Brain (organoid and tissue), 16 donors: ENCODE measurements at places on chromosomes 1 and 21.
A peak's percentile ranks its signal among the peaks of the same experiment; 100 is the strongest.

GRCh38 chr1:98333406-98333805, 328.1 kb upstream of the SNX7 start:
- no peak for DNase-seq

- no peak for DNase-seq
Measured at GRCh38 chr21:38544661-38545060, 46.4 kb upstream of the ERG start.

DNA sequence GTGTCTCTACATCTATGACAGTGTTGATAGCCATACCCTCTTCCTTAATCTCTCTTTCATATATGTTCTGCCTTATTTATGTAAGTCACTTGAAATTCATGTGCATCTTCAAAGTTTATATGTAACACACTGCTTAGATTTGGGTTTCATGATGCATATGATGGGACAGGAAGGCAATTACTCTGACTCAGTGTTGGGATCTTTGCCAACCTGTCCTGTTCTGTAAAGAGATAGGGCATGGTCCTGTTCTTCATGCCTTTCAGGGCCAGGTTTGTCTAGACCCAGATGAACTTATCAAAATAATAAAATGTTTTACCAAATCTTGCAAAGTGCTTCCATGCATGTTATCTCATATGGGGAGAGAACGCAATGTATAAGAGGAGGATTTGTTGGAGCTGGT, 69.5 kb downstream of the TMPRSS15 start:
- DNase-seq, result no peak

- DNase-seq, result peak; percentile 64
Measured at GRCh38 chr1:57748719-57749118, 324.9 kb upstream of the DAB1 start.

DNA sequence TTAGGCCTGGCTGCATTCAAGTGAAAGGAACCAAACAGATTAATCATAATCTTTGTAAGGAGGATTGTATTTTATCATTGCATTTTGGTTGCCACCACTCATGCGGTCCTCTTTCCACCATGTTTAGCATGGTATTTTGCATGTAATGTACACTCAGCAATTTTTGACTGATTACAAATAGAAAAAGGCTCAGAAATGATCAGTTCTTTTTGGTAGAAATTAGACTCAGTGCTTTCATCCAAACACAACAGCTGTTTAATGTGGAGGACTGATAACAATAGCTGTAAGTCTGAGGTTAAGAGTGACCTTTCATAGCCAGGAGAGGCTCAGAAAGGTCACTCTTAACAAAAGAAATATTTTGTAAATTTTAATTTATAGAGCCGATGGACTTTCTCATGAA, 25.3 kb upstream of the DPH5 start:
- no peak for DNase-seq

- DNase-seq, result no peak
Measured at GRCh38 chr1:41850029-41850428, 68.7 kb downstream of the HIVEP3 start.

GRCh38 chr1:29675481-29676263, 439.4 kb downstream of the PTPRU start:
- DNase-seq, result peak; percentile 48

DNA sequence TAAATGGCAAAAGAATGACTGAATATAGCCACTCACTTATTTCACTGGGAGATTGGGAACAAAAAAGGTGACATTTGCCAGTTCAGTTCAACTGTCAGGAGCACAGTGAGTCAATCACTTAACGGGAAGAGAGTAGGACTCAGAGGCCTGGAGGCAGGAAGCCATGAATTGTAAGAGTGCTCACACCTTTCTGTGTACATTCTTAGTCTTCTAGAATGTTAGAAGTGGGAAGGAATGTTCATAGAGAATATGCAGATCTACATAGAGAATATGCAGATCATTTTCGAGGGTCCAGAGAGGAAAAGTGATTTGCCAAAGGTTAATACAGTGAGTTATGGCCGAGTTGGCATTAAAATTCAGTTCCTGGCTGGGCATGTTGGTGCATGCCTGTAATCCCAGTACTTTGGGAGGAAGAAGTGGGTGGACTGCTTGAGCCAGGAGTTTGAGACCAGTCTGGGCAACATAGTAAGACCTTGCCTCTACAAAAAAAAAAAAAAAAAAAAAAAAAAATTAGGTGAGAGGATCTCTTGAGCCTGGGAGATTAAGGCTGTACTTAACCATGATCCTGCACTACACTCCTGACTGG, 8.3 kb downstream of the IL20 start:
- DNase-seq, result no peak

DNA sequence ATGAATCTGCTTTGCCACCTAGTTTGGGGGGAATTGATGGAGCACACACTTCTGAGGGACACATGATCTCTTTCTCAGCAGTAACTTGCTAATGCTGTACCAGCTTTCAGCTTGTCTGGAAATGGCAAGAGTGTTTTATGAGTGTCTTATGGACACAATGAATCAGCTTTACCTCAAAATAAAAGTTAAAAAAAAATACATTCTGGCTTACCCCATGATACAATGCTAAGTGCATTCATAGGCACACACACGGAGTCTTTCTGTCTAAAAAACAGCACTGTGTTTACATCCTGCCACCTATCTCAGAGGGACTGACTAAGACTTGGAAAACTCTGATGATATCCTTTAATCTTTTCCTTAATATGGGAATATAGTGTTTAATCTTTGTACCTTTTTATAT, 455.5 kb upstream of the ADAMTS5 start:
- no peak for DNase-seq

DNA sequence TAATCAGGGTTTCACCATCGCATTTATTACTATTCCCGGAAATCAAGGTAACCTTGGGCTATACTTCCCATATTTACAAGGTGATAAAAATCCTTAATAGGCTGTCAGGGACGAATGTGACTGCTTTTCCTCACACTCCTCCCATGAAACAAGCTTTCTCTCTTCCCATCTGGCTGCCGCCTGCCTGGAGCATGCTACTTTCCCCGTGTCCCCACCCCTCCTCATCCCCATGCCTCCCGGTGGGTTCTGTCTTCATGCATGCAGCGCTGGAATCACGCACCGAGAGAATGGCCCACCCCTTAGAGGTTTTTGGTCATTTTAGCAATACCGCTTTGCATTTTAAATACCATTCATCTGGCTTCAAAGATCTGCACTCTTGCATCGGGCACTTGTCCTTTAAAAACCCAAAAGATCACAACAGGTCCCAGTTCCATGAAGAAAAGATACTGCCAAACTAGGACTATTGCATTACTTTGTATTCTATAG, 339.1 kb downstream of the NTNG1 start:
- DNase-seq, result peak; percentile 48

DNA sequence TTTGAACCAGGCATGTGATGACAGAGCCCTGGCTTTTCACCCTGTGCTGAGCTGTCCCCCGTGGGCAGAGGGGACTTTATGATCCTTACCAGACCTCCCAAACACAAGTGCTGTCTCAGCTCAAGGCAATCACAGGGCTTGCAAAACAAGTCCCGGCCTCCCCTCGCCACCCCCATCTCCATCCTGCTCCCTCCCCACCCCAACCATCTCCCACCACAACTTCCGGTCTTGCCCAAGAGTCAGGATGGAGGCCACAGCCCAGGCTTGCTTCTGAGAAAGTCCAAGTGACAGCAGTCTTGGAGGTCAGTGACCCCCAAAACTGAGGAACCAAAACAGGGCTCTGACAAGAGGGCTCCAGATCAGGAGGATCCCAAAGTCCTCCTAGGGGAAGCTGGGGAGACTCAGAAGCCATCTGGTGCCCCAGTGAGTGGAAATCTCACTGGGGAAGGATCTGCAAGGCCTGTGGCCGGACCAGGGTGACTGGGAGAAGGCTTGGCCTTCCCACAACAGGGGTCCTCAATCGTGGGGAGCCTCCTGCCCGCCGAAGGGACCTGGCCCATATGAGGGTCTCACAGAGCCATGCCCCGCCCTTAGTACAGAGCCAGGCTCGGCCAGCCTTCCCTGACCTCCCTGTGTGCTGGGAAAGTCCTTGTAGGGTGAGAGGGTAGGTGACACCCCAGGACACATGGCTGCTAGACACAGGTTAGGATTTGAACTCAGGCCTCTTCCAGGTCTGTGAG, 4.5 kb upstream of the SDC3 start:
- DNase-seq, result no peak

GRCh38 chr1:67955591-67955990, 94.8 kb downstream of the DIRAS3 start:
- DNase-seq, result no peak

DNA sequence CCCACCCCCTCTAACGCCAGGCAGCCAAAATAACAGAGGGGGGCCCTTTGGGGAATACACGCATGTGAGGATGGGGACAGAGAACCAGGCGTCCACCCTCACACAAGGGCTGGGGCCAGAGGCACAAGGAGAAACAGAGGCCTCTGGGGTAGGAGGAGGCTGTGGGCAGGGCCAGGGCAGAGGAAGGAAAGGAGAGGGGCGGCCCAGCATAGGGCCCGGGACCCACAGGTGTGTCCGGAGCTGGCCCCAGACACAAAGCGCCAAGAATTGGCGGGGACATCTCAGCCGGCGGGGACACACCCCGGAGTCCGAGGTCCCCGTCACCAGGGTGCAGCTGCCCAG, 6.7 kb downstream of the PLEKHG5 start:
- no peak for DNase-seq

GRCh38 chr1:110634455-110635311, 28.5 kb upstream of the KCNA2 start:
- peak; percentile 68 for DNase-seq

- DNase-seq, result no peak
Measured at GRCh38 chr1:15961492-15961891, 14.4 kb downstream of the ZBTB17 start.

DNA sequence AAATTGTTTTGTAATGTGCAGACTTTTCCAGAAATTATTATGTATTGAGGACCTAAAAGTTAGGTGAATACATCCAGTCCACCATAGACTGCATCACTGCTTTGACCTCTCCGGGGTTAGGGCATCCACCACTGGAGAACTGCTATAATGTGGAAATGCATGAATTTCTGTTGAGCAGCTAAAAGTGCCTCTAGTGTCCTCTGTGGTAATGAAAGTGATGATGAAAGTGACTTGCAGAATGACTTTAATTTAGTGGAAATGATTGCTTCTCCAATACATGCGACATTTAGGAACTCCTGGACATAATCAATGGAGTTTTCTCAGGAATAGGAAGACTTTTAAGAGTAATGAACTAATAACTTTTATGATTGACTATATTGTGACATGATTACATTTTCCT, 170.8 kb downstream of the LBR start:
- no peak for DNase-seq

DNA sequence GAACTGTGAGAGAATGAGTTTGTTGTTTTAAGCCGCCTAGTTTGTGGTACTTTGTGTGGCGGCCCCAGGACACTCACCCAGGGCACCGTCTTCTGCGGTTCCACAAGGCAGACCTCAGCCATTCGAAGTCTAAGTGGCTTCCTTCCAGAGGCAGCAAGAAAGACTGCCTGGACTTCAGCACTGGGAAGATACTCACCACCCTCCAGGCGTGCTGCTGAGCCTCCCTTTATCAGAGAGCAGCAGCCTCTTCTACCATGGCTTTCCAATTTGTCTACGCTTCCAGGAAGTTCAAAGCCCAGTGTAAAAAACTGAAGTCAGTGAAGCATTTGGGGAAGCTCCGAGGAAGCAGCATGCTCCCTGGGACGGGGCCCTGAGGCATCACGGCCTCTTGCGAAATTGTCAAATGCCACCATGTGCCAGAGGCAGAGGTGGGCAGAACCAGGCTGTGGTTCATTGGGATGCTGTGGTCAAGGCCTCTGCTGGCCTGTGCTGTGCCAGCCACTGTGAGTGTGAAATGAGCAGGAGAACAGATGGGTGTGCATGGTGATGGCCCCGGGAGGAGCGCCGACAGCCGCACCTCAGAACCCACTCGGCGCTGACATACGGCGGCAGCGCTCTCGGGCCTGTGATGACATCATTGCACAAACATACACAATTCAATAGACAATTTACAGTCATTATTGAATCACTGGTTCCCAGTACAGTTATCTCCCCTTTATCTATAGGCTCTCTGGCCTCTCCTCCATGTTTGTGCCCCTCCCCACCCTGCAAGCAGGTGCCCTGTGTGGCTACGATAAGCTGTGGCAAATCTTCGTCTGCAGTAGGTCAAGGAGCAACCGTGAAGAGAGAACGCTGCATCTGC, 110.4 kb downstream of the PDE9A start:
- DNase-seq, result no peak

- DNase-seq, result no peak
Measured at GRCh38 chr1:6545276-6546112, 8.8 kb downstream of the NOL9 start.

- DNase-seq, result no peak
Measured at GRCh38 chr1:89757532-89757931, 63.3 kb upstream of the LRRC8D start.

DNA sequence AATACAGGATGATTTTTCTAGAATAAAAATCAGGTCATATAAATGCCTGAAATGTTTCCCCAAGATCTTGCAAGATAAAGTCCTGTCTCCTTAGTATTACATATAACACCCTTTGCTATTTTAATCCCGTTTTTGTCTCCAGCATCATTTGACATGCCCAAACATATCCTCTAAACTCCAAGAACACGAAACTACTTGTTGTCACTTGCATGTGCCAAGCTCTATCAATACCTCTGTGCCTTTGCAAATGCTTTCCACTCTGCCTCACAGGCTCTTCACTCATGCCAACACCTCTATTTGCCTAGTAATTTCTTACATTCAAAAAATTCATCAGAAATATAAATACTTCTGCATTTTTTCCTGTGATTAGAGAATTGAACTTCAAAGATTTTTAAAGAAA, 37.9 kb downstream of the LRRIQ3 start:
- no peak for DNase-seq

- DNase-seq, result no peak
Measured at GRCh38 chr1:51372561-51372960, 42.2 kb upstream of the TTC39A start.

DNA sequence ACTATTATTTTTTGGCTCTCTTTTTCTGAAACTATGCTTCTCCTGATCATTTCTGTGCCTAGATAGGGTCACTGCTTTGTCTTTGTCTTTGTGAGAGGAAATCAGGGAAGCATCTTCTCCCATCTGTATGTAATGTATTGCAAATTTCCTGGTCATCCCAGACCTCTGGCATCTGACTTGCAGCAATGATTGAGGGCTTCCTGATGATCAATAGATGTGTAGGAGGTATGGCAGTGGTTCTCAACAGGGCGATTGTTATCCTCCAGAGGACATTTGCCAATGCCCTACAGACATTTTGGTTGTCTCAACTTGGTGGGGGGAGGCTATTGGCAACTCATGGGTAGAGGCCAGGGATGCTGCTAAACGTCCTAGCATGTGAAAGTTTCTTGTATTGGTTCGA, 64.7 kb downstream of the RGL1 start:
- no peak for DNase-seq

- no peak for DNase-seq
Measured at GRCh38 chr1:177278626-177279390, 108.0 kb downstream of the BRINP2 start.

GRCh38 chr1:87513966-87514660, 185.4 kb downstream of the LMO4 start:
- DNase-seq, result no peak

- no peak for DNase-seq
Measured at GRCh38 chr1:176669782-176670181, 206.8 kb downstream of the PAPPA2 start.

GRCh38 chr1:172719066-172719627, 60.2 kb downstream of the FASLG start:
- peak; percentile 13 for DNase-seq

DNA sequence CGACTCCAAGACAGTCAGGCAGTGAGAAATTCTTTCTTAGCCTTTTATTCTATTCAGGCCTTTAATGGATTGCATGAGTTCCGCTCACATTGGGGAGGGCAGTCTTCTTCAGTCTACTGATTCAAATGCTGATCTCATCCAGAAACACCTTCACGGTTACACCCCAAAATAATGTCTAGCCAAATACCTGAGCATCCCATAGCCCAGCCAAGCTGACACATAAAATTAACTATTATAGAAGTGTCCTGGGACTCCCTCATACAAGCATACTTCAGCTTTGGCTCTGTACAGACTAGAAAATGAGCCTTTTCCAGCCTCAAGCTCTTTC, 3.6 kb upstream of the SLC16A4 start:
- DNase-seq, result no peak
